Ureter (tissue), 1 donor: ENCODE measurements at places on chromosomes 11 and 22.

- no peak for DNase-seq
Observed at GRCh38 chr11:88101881-88102597, 73.2 kb downstream of the RAB38 start.

- no peak for DNase-seq
Observed at GRCh38 chr11:12824281-12825041, 150.2 kb downstream of the TEAD1 start.

GRCh38 chr11:134228625-134229024 is 4.2 kb downstream of the VPS26B start:
- DNase-seq, result no peak

DNA sequence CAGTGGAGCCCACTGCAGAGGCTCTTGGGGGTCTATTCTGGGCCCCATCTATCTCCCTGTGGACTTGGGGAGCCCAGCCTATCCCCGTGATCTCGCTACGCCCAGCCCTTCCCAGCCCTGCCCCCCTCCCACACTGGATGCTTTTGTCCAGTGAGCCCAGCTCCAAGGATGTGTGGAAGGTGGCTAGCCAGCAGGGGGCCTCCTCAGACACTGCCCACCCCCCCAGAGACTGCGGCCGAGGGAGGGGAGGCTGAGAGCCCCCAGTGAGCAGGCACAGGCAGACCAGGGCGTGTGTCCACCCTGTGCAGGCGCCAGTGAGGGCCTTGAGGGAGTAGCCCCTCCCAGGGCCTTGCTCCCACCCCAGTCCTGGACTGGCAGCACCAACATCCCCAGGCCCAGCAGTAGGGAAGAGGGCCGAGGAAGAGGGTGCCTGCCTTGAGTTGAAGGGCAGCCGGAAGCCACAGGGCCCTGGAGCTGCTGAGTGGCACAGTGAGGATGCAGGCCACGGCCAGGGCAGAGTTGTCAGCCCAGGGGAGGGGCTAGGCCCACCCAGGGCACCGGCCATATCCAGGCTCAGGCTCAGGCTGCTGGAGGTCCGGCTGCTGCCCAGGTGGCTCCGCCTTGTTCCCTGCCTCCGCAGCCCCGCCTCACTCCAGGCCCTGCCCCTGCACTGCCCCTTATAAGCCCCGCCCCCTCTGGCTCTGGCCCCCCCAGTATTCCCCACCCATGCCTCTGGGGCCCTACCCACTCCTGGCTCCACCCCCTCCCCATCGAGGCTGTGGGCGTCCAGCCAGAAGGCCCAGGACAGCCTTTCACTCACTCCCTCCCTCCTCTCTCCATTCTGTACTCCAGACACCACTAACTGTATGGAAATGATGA is 28.0 kb downstream of the MOB2 start:
- DNase-seq, result peak; percentile 89

DNA sequence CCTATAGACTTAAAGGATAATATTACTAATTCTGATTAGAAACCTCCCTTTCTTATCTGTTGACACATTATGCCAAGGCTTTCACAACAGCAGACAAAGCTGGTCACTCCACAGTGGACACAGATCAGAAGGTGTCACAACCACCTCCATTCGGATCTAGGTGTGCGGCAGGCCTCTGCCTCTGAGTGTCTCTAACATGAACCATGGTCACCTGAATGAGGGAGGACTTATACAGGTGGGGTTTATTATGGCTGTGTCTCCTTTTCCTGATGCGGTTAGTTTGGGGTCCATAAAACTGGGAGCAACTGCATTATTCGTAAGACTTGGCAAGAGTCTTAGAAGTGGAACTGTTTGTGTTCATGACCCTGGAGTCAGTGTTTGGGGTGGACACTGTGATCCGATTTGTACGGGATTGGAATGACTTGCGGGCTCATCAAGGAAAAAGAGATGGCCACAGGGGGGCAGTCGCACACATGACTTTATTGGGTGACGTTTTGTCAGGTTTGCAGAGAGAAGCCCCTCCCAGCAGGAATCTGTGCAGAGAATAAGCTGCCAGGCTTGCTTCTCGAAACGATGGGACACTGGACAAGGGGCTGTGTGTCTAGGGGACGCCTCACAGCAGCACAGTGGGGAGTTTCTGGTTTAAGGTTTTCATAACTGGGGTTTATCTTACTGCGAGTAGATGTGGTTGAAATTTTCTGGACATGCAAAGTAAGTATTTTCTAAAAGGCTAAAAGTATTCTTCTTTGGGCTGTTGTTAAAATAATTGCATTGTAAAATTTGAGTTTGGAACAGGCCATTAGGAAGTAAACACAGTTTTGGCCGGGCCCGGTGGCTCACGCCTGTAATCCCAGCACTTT is 90.6 kb downstream of the GAB4 start:
- DNase-seq, result peak; percentile 57

DNA sequence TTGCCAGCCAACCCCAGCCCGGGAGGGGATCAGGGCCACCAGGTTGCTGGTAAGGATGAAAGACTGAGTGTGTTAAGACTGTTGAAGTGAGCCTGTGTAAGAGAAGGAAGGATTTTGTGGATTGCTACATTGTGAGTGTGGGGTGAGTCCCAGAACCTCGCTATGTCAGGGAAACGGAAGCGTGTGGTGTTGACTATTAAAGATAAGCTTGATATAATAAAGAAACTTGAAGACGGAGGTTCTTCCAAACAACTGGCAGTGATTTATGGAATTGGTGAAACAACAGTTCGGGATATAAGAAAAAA is 627 bp downstream of the JRKL start:
- DNase-seq, result no peak

DNA sequence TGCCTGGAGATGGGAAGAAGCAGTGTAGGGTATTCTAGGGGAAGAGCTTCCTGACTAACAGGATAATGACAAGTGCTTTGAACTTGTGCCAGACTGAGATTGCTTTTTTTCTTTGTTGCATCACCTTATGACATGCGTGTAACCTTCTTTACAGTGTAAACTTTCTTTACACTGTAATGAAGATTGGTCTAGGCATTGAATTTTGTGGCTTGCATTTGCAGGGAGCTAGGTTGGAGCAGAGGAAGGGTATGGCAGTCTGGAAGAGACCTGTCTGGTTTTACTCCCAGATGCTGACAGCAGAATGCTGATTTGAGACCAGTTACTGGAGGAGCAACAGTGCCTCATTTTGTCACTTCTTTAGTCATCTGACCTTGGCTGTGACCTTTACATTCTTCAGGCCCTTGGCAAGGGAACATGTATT is 5.6 kb downstream of the DDB2 start:
- no peak for DNase-seq

DNA sequence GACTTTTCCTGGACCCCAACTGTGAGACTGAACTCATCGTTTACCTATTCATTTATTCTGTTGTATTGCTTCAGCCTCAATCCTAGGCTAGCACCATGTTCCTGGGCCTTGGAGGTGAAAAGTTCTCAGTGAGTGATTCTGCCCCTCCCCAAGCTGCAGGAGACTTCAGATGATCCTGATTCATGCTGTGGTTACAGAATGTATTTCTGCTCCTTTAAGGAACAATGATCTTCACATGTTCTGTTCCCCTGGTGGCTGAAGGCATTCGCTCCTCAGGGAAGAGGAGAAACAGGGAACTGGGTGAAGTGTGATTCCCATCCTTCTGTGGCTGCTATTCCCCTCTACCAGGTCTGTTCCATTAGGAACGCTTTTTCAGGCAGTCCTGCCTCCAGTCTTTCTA is 2.4 kb downstream of the OR52E1 start:
- DNase-seq, result no peak

DNA sequence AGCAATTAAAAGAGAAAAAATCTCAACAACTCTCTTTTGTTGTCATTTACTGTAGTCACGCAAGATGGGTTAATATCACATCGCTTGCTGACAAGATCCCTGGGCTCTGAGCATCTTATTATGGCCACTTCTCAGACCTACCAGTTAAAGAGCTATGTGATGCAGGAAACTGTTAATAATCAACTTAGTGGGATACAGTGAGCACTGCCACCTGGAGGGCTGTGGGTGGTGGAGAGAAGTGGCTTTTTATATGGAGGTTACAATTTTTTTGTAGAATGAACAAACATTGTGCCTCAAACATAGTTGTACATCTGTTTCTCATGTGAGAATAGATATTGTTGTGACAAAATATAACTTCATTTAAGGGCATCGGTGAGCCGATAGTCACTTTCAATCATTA is 181.0 kb downstream of the TENM4 start:
- DNase-seq, result no peak

DNA sequence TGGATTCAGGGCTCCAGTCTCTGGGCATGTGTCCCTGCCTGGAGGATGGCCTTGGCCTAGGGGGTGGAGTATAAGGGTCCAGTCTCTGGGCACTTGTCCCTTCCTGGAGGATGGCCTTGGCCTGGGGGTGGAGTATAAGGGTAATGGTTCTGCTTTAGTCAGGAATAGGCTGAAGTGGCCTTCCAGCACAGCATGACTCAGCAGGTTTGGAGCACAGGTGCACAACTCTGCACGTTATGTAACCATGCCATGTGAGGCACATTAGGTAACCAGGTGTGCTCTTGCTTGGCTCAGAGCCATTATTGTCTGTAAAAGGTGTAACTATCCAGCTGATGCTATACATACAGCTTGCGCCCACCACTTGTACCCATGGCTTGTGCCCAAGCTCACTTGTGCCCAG is 48.4 kb upstream of the POLD3 start:
- DNase-seq, result no peak

- DNase-seq, result no peak
Observed at GRCh38 chr11:12859872-12860657, 149.1 kb upstream of the RASSF10 start.

- DNase-seq, result no peak
Observed at GRCh38 chr11:24082241-24082640, 414.6 kb upstream of the LUZP2 start.

DNA sequence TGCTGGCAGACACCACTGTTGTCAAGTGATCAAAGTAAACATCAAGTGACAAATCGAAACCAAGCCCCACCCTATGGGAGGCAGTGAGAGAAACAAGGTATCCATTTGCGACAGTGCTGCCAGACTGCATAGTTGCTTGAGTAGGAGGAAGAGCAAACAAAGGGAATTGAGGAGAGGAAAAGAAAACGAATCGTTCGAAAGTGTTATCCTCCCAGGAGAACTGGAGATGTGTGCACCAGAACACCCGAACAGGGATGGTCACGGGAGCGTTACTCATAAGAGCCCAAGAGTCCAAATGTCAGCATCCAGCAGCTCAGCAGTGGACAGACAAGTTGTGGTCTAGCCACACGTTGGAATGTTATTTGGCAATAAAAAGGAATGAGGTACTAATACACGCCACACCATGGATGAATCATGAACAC is 58.4 kb upstream of the NUP50 start:
- no peak for DNase-seq
